ENCODE measurements at places on chromosomes 6 and 20. TPM values are rescaled to one million over a fixed set of nuclear protein-coding genes. Genes with fewer than 3 reads are reported as not detected.

Gene SH3BGRL2
- 19.5 TPM for total RNA-seq

Gene RUNX2
- 2.9 TPM for total RNA-seq

Gene ARG1
- total RNA-seq = 23.9 TPM

Gene ZC2HC1B
- total RNA-seq = not detected

Gene FAXC
- total RNA-seq = 2.0 TPM

Gene PDCD2
- total RNA-seq = 27.2 TPM

Gene MAN1A1
- total RNA-seq = 57.9 TPM

Gene TPMT
- 5.9 TPM for total RNA-seq

Gene ENPP1
- total RNA-seq = 16.2 TPM

- no peak for DNase-seq
These were observed 5.5 kb downstream of the PPP1R3G start for GRCh38 chr6:5090603-5091002.

DNA sequence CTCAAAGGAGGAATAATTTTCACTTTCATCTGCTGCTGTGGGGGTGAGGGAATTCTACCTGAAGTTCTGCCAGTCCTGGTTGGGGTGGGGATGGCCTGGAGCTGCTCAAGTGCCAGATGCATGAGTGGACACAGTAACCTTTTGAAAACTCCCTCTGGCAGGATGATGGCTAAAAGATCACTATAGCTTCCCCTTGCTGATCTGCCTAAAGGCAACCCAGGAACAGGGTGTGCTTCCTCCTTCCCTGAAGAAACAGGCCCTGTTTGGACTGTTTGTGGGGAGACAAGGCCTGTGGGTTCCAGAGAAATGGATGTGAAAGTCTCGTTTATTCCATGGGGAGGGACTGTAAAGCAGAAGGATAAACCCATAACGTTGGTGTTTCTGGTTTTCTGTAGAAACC is 176.9 kb downstream of the DTNBP1 start:
- no peak for DNase-seq

GRCh38 chr20:10430704-10431103 is 3.3 kb downstream of the MKKS start:
- no peak for DNase-seq

GRCh38 chr6:19465256-19465655 is 371.9 kb upstream of the ID4 start:
- DNase-seq = no peak

DNA sequence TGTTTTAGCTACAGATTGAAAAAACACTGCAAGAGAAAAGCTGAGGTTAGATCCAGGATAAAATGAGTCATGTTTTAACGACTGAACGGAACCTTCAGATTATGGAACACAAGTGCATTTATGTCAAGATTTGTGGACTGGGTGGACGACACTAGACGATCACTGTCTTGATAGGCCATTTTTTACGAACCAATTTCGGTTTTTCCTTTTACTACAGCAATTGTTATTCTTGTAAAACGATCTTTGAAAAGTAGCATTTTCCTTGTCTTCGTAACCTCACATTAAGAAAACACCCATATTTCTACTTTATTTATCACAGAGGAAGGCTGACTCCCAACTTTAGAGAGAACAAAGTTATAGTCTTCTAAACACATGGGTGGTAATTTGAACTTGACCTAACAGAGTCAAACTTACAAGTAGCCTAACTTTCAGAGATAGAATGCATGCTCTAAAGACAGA is 294.2 kb upstream of the TCF21 start:
- DNase-seq = no peak

DNA sequence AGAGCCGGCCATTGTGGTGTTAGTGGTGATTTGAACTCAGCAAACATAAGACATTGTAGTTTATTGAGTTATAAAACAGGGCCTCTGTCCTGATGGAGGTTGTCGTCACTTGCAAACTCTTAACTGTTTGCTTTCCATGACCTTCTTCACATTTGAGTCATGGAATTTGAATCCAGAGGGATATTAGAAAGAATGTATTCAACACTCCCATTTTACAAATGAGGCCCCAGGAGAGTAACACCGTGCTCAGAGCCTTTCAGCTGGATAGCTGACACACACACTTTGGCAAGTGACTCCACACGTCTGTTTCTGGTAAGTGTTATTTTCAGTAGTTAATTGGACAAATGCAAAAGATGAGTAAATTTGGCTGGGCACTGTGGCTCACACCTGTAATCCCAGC is 72.4 kb upstream of the XRN2 start:
- no peak for DNase-seq

DNA sequence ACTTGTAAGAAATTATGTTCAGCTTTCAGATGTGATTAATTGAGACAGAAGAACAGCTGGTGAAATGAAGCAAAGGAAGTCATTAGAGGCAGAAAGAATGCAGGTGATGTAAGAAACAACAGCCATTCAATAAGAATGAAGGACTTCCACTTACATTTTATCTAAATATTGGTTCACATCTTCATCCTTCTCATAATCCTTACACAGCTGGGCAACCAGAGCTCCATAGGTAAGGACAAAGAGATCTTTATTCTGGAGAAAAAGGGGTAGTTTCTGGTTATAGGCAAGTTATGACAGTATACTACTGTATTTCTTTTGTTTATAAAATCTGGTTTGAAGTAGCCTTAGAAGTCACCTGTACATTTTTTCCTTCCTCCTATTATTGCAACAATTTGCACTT is 2.3 kb downstream of the TRAPPC3L start:
- no peak for DNase-seq

- no peak for DNase-seq
These were observed 118.2 kb upstream of the GJE1 start for GRCh38 chr6:142014515-142014914.

DNA sequence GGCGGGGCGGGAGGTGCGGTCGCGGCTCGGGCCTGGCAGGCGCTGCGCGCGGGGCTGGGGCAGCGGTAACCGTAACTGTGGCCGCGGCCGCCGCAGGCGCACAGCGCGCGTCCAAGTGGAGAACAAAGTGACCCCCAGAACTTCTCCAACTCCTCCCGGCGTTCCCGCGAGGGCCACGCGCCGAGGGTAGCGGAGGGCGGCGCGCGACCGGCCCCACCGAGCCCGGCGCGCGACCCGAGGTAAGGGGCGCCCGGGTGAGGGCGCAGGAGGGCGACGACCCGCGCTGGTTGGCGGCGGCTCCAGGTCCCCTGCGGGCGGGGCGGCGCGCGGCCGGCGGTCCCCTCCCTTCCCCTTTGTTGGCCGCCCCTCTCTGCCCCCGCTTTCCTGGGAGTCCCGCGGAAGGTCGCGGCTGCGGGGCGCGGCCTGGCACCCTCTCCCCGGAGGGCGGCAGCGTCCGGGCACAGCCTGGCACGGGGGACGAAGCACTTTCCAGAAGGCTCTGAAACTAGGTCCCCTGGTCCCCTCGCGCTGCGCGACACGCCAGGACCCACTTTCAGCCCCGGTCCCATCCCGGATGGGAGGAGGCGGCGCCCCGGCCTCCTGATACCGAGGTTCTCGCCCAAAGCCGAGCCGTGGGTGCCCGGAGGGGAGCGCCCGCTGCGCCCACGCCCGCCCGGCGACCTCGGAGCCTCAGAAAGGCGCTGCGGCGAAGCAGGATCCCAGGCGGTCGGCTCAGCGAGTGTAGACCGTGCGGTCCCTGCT is at the start of gene TIAM2:
TSS of gene TIAM2 (plus strand) at position 62 of the 762 bp plus-strand sequence. CDS start 133,909 bp downstream, outside the sequence.
- DNase-seq = no peak

DNA sequence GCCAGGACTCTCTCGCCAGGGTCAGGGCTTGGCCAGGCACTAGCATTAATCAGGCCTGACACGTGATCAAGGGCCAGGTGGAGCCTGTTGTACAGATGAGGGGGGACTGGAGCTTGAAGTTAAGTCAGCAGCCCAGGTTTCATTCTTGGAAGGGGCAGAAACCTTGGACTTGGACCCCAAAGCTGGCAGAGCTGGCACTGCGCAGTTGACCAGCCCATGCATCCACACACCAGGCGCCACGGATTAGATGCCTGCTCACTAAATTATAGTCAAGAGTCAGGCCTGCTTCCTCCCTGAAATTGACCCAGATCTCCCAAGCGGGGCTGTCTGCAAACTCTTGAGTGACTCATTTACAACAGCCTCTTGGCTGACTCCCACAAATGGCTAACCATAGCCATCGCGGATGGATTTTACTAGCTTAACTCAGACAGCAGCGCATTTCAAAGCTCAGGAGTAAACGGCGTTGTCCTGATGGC is 4.1 kb upstream of the TAF4 start:
- DNase-seq = no peak

GRCh38 chr6:1381481-1382330 is 7.7 kb upstream of the FOXF2 start:
- no peak for DNase-seq

- DNase-seq = no peak
These were observed 156.7 kb downstream of the SYCP2 start for GRCh38 chr20:59776626-59777330.

GRCh38 chr6:3410385-3411360 is 46.2 kb downstream of the SLC22A23 start:
- DNase-seq = no peak

Measured in skin of body (tissue), 3 donors.